Femur (tissue), 1 donor: ENCODE measurements at places on chromosomes 2 and 18.

- DNase-seq = no peak
These were observed 133.3 kb downstream of the DNAH6 start for GRCh38 chr2:84649487-84650142.

DNA sequence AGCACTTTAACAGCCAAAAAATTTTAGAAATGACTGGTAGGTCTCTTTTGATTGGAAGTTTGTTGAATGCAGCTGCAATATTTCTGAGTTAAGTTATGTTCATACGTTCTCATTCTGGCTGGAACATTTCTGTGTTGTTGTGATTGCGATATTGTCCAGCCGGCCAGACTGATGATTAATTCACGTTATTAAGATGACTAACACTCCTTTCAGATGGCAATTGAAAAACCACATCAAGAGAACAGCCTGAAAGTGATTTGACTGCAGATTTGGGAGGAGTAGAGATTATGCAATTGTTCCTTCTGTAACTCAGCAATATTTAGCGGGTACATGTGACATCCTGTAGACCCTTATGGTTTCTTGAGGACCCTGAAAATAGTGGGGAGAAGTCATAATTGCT is 133.7 kb downstream of the FBXO15 start:
- DNase-seq = no peak

DNA sequence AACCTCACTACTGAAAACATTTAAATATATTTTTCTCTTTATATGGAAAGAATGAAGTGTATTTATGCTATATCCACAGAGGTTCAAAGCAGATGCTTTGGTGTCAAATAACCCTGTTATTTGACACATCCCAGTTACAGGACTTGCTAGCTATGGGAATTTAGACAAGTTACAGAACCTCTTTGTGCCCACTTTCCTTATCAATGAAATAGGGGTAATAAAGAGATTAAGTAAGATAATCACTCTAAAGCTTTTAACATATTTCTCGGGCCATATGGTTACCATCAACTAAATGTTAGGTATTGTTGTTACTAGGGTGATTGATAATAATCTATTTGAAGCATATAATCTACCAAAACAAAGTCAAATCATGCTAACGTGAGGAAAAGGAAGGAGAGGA is 1660.6 kb upstream of the NXPH2 start:
- DNase-seq = no peak

DNA sequence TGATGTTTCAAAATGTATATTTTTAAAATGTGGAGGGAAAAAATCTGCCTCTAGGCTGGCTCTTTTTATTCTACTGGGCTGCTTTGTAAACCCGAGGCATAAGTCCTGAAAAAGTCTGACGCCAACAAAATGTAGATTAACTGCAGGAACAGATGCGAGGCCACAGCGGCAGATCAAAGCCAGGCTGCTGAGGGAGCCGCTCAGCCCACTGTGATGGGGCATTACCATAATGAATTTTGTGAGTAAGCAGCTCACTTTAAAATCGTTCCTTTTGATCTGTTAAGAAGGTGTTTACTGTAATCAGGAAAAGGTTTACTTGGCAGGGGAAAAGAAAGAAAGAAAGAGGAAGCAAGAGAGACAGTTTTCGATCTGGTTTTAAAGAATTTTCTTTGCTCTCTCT is 269.0 kb downstream of the ICOS start:
- DNase-seq = no peak

- DNase-seq = no peak
These were observed 560.7 kb downstream of the DSC3 start for GRCh38 chr18:30481871-30482270.

GRCh38 chr2:109679626-109680025 is 65.5 kb downstream of the SOWAHC start:
- no peak for DNase-seq

DNA sequence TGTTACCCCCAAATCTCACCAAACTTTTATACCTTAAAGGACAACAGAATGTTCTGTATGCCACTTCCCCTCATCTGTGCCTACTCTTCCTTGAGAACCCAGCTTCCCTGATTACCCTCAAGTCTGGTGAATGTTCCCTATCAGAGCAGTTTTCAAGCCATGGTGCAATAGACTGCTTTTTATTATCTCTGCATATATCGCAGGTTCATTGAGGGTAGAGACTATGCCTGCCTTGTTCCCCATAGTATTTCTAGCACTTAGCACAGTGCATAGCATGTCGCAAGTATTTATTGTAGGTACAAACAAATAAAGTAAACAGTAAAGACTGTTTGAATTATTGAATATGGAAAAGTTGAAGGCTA is 146.6 kb downstream of the HAUS1 start:
- DNase-seq = no peak

- DNase-seq = no peak
These were observed 75.9 kb downstream of the SH3BP4 start for GRCh38 chr2:235027558-235028214.

GRCh38 chr2:100909534-100910081 is 89.7 kb downstream of the NPAS2 start:
- no peak for DNase-seq

- no peak for DNase-seq
These were observed 291.7 kb upstream of the KYNU start for GRCh38 chr2:142585785-142586184.

- no peak for DNase-seq
These were observed 10.1 kb downstream of the IL37 start for GRCh38 chr2:112920923-112921532.

GRCh38 chr2:222976521-222977061 is 75.4 kb upstream of the KCNE4 start:
- no peak for DNase-seq

- no peak for DNase-seq
These were observed 90.9 kb downstream of the GPD2 start for GRCh38 chr2:156526950-156527636.

DNA sequence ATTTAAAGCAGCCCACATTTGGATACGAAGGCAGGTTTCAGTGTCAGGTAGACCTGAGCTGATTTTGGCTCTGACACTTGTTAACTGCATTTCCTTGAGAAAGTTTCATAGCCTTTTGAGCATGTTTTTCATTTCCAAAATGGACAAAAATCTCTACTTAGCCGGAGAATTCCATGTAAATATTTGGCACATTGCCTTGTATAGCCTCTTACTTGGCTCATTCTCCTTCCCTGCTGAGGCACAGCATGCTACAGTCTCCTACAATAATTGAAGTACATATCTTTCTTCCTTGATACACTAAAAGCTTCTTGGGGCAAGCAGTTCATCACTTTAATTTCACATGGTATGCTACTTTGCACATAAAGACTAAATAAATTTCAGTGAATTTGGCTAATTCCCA is 772.2 kb upstream of the CHAC2 start:
- no peak for DNase-seq

- no peak for DNase-seq
These were observed 36.5 kb upstream of the AFF3 start for GRCh38 chr2:100178864-100179263.

GRCh38 chr2:72235497-72236415 is 88.1 kb upstream of the CYP26B1 start:
- DNase-seq = no peak

- DNase-seq = no peak
These were observed 260.0 kb downstream of the ATAD2B start for GRCh38 chr2:23666980-23667357.

DNA sequence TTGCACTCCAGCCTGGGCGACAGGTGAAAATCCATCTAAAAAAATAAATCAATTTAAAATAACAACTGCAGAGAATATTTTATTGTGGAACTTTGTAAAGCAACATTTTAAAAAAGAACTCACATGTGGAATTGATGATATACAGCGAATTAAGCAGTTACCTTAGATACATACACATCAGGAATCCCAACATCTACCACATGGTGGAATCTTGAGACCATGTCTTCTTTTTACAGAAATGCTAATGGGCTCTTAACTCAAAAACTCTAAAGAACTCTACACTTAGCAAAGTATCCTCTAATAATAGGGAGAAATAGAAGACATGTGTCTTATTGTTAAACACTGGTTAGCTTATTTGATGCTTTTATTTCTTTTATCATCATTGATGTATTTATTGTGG is 373.6 kb downstream of the CDH7 start:
- DNase-seq = no peak

DNA sequence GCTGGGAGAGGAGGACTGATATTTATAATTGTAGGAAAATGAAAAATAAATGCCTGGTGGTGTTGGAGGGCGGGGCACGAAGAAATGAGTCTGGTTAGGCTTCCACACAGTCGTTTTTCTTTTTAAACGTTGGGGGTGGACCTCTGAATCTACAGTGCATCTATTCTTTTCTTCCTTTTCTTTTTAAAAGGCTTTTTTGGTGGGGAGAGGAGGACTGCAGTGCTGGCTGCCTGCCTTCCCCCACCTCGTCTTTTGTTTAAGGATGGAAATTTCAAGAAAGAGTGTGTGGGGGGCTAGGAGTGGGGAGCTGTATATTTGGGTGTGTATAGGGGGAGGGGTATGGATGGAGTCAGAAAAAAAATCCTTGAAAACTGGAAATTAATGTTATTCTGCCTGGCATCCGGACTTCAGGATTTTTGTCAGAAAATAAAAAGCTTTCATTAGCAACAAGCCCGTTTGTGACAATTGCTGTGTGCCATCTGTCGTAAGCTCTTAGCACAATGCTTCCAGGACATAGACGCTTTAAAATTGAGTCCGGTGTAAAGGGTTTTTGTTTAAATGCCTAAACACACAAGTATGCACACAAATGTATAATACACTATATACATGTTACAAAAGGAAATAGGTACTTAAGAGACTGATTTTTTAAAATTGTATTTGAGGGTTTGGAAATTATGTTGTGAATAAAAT is 1.1 kb downstream of the MAP2 start:
- DNase-seq = no peak

- no peak for DNase-seq
These were observed 10.9 kb downstream of the ROCK1 start for GRCh38 chr18:21100678-21101077.

- no peak for DNase-seq
These were observed 97.7 kb upstream of the PGAP1 start for GRCh38 chr2:197024206-197024605.

DNA sequence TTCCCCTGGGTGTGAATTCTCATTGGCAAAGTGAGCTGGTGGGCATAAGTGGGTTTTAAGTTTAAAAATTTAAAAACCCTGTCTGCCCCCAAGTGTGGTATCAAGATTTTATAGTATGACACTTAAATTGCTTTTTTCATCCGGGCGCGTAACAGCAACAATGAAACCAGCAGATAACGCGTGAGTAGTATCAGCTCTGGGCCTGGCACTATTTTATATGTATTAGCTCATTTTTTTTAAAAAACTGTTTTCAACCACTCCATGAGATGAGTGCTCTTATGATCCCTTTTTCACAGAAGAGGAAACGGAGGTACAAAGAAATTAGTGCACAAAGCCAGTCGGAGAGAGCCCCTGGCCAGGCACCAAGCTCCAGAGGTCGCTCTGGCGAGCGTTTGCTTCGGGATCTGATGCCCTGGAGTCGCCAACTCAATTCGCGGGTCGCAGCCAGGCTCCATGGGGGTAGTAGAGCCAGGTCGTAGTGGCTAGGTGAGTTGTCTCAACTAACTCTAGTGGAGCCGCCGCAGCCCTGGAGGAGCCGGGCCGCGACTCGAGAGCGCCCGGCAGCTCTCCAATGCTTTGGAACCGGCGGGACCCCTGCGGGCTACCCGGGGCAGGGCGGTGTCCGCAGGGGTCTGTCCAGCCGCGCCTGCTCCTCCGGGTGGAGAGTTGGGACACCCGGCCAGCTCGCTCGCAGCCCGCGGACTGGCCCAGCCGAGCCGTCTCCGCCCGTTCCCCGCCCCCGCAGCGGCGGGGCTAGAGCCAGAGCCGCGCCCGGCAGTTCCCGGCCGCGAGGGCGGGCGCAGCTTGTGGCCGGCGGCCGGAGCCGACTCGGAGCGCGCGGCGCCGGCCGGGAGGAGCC is at the start of gene IL1R1:
TSS of gene IL1R1 (plus strand) at position 777 of the 859 bp plus-strand sequence. CDS start 14,979 bp downstream, outside the sequence.
- peak; percentile 89 for DNase-seq

GRCh38 chr2:226611944-226612318 is 187.7 kb downstream of the IRS1 start:
- no peak for DNase-seq

- DNase-seq = no peak
These were observed 278.0 kb upstream of the DSEL start for GRCh38 chr18:67794521-67794920.

GRCh38 chr18:7608781-7609201 is 41.7 kb downstream of the PTPRM start:
- DNase-seq = peak; percentile 43

GRCh38 chr2:230956827-230957755 is 32.0 kb upstream of the GPR55 start:
- peak; percentile 53 for DNase-seq

DNA sequence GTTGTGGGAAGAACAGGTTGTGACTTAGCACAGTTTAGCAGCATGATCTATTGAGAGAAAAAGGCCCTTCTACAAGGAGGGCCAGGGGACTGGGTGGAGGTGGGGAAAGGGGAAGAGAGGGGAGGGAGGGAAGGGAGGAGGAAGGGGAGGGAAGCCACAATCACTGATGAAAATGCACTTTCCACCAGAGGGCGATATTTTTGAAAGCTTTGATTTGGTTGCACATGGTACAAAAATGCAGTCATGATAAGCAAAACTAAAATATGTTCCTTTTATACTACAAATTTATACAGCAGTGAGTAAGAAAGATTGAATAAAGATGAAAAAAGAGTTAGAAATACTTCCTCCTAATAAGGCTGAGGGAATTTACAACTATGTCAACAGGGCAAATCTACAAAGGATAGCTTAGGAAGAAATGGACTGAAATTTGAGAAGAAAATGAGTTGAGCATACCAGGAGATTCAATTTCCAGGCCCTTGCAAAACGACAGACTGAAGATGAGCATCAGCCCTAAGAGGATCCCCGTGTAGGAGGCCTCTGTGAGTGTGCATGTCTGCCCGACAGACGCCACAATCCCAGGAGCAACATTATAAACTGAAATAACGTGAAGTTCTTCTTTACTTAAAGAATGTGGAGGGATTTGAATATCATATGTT is 17.2 kb downstream of the SH3YL1 start:
- DNase-seq = no peak

GRCh38 chr2:103401621-103402020 is 639.8 kb downstream of the TMEM182 start:
- peak; percentile 39 for DNase-seq

DNA sequence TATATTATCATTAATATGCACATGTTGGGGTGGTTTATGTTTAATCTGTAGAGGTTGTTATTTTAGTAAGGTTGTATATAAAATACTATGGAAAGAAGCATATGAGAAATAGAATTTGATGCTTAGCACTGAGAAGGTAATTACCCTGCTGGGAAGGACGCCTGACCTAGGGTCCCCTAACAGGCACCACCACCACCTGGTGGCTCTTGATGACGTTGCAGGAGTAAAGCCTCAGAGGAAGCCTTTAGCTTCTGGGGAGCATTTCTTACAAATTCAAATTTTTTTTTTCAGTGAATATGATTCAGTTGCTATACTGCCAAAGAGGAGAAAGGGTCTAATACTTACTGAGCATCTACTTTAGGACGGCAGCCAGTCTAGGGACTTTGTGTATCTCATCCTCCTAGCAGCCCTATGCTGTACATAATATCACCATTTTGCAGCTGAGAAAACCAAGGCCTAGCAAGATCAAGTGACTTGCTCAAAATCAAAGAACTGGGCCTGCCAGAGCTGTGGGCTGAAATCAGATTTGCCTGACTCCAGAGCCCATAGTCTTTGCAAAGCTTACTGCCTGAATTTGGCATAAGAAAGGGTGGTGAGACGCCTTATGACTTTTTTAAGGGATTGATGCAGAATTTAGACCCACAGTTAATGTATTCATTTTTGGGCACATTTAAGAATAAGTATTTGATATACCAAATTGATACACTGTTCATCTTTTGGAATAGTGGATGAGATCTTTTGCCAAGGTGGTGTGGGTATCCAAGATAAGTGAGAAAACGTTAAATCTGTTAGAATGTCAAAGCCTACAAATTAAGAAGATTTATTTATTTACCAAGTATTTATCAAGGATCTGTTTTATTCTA is 78.8 kb upstream of the GAREM1 start:
- peak; percentile 54 for DNase-seq

GRCh38 chr2:16124881-16125613 is 184.7 kb downstream of the MYCN start:
- no peak for DNase-seq
